ENCODE measurements at places on chromosomes 16 and 17.

DNA sequence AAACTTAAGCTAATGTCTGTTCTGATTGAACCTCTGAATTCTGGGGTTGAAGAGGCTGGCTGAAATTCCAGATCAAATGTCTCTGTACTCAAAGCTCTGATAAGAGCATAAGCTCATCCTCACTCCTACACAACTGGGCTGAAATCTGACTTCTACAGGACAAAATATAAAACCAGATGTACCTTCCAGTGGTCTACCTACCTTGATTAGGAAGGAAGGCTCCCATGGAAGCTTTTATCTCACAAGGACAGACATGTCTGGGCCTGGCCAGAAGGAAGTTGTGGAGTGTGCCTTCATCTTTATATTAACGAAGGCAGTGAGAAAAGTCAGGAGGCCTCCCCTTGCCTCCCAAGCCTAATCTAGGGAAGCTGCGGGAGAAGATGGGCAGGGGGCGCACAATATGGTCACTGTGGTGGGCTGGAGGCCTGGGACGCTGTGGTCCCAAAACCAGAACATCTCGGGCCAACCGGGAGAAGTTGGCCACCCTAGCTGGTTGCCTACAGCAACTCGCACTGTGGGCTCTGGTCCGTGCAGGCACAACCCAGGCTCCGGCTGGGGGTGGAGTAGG, 55.6 kb upstream of the LRRC37A3 start:
- no peak for DNase-seq

- DNase-seq = no peak
Observed at GRCh38 chr16:57229079-57229478, 16.0 kb upstream of the ARL2BP start.

- no peak for DNase-seq
Observed at GRCh38 chr16:74034862-74035261, 261.8 kb upstream of the PSMD7 start.

DNA sequence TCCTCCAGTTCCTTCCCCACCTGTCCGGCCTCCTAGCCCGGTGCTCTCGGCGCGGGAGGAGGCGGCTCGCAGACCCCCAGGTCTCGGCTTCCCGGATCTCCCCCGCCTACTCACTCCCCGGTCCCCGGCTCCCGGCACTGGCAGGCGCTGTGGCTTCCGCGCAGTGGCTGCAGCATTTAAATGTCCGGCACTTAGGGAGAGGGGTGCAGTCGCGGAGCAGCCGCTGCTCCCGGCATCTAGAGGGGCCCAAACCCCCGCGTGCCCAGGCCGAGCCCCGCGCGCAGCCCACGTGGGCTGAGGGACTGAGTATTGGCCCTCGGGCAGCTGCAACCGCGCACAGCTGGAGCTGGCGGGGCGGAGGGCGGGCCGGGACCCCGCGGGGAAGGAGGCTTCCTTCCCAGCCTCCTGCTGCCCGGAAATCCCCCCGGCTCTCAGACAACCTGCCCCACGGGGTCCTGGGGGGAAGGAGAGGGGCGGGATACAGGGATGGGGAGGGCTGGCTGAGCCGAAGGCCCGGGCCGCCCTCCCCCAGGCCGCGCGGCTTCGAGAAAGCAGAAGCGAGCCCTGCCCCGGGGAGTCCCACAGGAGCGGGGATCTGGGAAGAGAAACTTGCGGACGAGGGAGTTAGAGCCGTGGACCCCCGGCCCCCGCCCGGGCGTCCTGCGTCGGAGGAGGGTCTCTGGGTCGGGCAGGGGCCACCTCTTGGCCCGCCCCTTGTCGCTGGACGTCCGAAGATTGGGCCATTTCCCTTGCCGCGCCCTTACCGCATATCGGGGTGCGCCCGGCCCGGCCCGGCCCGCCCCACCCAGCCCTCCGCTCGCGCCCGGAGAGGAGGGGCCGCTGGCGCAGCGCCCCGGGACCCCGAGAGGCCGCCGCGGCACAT, at the start of gene MMP25:
MMP25 (plus strand) TSS at position 804 of the 883 bp plus-strand sequence. CDS start 357 bp downstream, outside the sequence.
- DNase-seq = no peak

GRCh38 chr16:68246666-68247065, 1.5 kb downstream of the PLA2G15 start:
- no peak for DNase-seq

GRCh38 chr16:1615761-1616160, 3.6 kb downstream of the CRAMP1 start:
- no peak for DNase-seq

GRCh38 chr17:3002538-3003295, 60.7 kb downstream of the OR1D5 start:
- peak; percentile 37 for DNase-seq

DNA sequence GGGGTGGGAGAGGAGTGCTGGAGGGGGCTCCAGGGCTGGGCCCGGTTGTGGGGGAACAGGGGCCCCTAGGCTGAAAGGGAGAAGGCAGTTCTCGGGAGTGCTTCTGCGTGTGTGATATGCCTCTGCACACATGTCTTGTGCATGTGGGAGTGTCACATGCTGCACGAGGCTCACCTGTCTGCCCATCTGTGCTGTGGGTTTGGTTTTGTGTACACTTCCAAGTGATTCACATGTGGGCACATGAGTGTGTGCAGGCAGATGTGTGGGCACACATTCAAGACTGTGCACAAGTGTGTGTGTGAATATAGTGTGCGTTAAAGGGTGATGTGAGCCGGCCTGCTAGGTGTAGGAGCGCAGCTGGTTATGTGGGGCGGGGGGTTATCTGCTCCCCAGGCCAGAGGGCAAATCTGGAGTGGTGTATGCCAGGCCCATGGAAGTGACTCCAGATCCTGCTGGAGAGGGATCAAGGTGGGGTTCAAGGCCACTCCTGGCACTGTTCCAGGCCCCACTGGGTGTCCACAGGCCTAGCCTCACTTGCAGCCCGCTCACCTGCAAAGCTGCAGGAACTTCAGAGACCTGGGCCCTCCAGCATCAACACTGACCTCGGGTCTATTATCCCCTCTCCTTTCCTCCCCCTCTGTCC, 3.8 kb upstream of the BAHCC1 start:
- no peak for DNase-seq

Measured in dorsolateral prefrontal cortex (tissue), 122 donors.